ENCODE measurements at places on chromosomes 12 and 14. TPM values are rescaled to one million over a fixed set of nuclear protein-coding genes. Genes with fewer than 3 reads are reported as not detected.

ATG2B gene
- 19.7 TPM for total RNA-seq

OLR1 gene
- not detected for total RNA-seq

NR2C1 gene
- 38.4 TPM for total RNA-seq

NAV3 gene
- total RNA-seq, result not detected

OAS2 gene
- total RNA-seq, result 244 TPM

RERG gene
- not detected for total RNA-seq

C12orf54 gene
- total RNA-seq, result not detected

ANO4 gene
- total RNA-seq, result not detected

CLEC2D gene
- 301 TPM for total RNA-seq

PAH gene
- not detected for total RNA-seq

GRCh38 chr12:102542816-102543440 lies 62.6 kb upstream of the IGF1 start:
- no peak for DNase-seq

GRCh38 chr12:130831876-130832405 lies 7.1 kb downstream of the STX2 start:
- no peak for DNase-seq

DNA sequence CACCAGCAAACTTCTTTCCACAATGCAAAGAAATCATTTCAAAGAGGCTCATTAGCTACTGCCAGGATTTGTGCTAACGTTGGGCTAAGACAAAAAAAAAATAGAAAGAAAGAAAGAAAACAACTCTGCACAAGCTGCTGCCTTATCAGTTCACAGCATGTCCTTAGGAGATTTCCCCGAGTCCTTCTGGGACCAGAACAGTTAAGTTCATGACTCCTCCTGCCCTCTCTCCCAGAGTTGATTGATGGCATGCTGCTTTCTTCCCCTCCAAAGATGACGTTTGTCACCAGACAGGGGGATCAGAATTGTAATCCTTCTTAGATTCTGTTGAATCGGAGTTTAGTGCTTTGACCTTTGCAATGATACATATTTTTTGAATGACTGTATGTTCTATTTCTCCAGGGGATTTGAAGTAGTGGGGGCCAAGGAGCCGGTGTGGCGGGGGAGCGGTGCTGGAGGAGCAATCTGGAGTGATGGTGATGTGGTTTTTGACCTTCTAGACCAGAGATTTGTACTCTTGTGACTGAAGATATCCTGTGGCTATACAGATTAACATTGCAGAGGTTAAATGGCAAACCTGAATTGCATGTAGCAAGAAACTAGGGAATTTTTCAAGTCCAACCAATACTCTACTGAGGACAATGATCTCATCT lies 409.2 kb upstream of the TMPO start:
- DNase-seq, result no peak

- DNase-seq, result no peak
These were observed 194.3 kb downstream of the DACT1 start for GRCh38 chr14:58832095-58832521.

- DNase-seq, result no peak
These were observed 34.1 kb upstream of the STON2 start for GRCh38 chr14:81434230-81434629.

- no peak for DNase-seq
These were observed 92.9 kb downstream of the SLCO1B1 start for GRCh38 chr12:21223930-21224329.

DNA sequence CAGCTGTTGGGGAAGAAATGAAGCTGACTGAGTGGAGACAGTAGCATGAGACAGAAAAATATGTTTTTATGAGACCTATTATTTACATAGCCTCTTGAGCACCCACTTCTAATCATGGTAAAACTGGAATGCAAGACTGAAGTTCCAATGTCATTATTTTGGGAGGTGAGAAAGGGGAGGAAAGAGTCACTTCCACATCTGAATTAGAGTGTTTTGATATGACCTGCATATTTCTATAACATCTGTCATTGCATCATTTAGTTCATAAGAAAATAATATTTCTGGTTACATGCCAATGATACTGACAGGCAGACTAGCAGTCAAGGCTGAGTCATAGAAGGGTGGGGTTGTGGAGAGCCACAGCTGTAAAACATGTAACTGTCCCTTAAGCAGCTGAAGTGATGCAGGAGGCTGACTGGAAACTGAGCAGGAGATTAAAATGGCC lies 26.7 kb downstream of the NTN4 start:
- no peak for DNase-seq

GRCh38 chr14:58571769-58572472 lies 65.8 kb upstream of the DACT1 start:
- no peak for DNase-seq

- DNase-seq, result no peak
These were observed 69.4 kb upstream of the RHOJ start for GRCh38 chr14:63134801-63135200.

- DNase-seq, result no peak
These were observed 15.2 kb downstream of the RASSF3 start for GRCh38 chr12:64625243-64626077.

DNA sequence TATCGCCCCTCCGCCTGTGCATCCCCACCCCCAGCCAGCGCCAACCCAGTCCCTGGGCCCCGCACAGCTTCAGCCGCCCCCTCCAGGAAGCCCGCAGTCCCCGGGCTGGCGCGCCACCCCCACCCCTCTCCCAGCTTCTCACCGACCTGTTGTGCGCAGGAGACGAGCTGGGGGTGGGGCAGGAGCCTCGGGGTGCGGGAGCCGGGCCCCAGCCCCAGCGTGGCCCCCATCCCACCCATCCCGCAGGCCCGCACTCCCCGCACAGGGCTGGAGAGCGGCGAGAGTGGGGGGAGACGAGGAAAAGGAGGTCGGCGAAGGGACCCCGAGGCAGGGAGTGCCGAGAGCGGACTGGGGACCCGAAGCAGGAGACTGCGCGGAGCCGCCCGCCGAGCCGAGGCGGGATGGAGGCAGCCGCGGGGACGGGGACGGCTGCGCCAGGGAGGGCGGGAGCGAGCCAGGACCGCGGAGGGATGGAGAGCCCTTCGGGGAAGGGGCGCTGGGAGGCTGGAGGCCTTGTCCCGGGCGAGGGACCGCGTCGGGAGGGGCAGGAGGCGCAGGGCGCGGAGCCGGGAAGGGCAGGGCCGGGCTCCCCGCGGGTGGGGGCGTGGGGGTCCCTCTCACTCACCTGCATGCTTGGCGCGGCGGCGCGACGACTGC lies 498 bp downstream of the PIANP start:
- DNase-seq, result peak; percentile 48

DNA sequence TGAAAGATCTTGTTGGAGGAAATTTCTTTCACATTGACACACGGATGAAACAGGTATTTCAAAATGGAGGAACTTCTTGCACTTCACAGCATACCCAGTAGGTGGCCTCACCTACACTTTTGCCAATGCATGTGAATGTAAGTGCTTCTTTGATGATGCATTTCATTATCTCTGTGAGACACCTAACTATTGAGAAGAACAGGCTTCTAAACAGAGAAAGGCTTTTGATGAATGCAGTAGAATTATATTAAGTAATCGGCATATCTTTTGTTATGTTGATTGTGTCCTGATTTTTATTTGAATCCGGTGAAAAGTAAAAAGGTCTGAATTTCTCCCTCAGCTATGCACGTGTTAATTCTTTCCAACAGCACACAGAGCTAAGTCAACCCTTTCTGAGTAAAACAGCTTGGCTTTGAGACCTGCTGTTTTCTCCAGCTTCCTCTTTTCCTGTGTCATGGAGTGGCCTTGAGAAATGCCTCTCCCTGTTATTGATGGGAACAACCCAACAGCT lies 399.0 kb downstream of the NAV3 start:
- no peak for DNase-seq

- no peak for DNase-seq
These were observed 46.7 kb upstream of the GUCY2C start for GRCh38 chr12:14743061-14743460.

DNA sequence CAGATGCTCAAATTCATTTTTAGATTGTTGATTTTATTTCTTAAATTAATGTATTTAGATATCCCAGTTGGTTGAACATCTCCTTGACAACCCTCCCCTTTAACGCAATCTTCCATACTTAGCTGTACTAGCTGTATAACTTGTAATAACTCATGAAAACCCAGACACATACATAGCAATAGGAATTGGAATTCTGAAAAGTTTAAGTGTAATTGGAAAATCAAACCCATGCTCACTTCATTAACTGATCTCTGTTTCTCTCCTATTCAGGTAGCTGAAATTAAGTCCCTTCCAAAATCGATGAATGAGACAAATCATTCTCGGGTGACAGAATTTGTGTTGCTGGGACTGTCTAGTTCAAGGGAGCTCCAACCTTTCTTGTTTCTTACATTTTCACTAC lies at the start of gene OR4K15:
Gene OR4K15 (plus strand): TSS at position 301 of the 400 bp plus-strand sequence. CDS start 0 bp downstream, at position 301.
- DNase-seq, result no peak

DNA sequence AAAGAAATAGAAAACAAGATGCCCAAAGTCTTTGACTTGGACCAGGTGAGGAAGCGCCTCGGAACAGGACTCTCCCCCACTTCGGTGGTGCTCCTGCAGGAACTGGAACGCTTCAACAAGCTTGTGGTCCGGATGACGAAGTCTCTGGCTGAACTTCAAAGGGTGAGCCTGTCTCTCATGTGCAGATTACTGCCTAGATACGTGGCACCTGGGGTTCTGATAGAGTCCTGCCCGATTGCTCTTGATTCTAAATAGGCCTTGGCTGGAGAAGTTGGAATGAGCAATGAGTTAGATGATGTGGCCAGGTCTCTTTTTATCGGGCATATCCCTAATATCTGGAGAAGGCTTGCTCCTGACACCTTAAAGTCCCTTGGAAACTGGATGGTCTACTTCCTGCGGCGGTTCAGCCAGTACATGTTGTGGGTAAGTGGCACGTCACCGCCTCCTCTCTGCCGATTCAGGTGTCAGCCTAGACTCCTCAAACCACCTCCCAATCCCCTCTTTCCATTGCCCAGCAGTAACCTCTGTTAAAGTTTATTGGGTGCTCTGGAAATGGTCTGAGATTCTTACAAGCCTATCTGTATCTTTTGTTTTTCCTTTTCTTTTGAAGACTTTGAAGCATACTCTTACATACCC lies 40.8 kb downstream of the CCDC92 start:
- no peak for DNase-seq

GRCh38 chr14:102969060-102969791 lies 46.8 kb downstream of the AMN start:
- DNase-seq, result no peak

DNA sequence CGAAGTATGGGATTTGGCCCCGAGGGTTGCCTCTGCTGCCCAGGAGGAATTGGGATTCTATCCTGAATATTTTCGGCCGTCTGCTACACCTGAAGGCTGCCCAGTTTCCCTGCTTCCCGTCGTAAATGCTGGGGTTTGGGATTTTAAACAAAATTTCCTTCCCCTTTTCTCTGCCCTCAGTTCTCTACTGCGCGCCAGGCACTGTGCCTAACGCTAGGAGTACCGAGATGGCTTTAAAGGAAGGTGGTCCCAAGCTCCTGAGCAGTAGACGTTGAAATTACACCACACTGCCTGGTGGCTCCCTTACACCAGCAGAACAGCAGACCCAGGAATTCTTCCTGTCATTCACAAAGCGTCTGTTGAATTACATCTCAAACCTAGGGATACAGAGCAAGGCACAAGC lies 566 bp upstream of the PRDM4 start:
- DNase-seq, result no peak

DNA sequence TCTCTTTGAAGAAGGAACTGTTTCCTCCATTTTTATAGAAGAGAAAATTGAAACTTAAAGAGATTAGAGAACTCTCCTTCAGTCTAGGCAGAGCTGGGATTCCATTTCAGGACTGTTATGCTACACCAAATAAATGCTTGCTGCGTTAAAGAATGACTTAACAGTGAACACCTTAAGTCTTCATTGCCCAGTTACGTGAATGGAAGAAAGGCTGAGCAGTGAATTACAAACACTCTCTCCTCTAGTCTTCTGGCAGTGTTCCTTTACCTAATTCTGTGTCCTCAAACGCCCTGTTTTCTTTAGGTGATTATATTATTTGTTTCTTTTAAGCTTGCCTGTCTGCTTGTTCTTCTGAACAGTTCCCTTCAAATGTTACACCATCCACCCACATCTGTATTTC lies 59.7 kb downstream of the RCOR1 start:
- no peak for DNase-seq

GRCh38 chr12:127830730-127831129 lies 436.2 kb upstream of the TMEM132C start:
- DNase-seq, result no peak

DNA sequence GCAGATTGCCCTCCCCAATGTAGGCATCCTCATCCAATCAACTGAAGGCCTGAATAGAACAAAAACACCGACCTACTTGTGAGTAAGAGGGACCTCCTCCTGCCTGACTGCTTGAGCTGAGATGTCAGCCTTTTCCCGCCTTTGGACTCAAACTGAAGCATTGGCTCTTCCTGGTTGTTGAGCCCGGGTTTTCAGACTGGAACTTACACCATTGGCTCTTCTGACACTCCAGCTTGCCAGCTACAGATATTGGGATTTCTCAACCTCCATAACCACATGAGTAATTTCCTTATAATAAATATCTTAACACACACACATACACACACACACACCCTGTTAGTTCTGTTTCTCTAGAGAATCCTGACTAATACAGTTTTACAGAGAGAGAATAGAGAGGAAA lies 173.4 kb upstream of the NTF3 start:
- DNase-seq, result no peak

GRCh38 chr14:24392325-24393091 lies 6.3 kb upstream of the NYNRIN start:
- DNase-seq, result no peak

DNA sequence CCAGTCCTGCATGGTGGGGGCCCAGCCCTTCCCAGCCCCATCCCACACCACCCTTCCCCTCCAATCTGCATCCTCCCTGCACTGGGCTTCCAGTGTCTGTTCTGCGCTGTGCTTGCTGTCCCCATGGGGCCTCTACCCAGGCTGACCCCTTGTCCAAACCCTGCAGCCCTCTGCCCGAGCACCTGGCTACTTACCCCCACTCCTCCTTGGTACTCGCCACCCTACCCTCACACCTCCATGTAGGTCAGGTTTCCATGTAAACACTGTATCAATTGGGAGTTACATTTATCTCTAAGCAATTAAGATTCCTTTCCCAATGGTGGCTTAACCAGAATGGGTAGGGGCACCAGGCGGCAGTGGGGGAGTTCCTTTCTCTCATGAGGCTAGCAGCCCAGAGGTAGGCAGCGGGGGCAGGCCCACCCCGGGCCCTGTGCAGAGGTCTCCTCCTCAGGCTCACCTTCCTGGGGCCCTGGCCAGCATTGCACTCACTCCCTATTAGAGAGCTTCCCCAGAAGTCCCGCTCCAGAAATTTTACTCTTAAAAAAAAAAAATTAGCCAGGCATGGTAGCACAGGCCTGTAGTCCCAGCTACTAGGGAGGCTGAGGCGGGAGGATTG lies 76.6 kb upstream of the CCND2 start:
- no peak for DNase-seq

- no peak for DNase-seq
These were observed 19.5 kb downstream of the MAPK1IP1L start for GRCh38 chr14:55070981-55071411.

- no peak for DNase-seq
These were observed 20.1 kb upstream of the CERS5 start for GRCh38 chr12:50187084-50187900.

All from activated naive CD8-positive, alpha-beta T cell treated with anti-CD3 and anti-CD28 coated beads, Interleukin-2, amount 10 ng/mL, durations not matched to agents 7 days and 5 days (primary cell).